ENCODE measurements at places on chromosomes 5 and 9.

GRCh38 chr5:144352732-144353317 is 182.2 kb downstream of the KCTD16 start:
- no peak for DNase-seq

- no peak for DNase-seq
Measured at GRCh38 chr5:91026466-91026865, 356.7 kb downstream of the ARRDC3 start.

DNA sequence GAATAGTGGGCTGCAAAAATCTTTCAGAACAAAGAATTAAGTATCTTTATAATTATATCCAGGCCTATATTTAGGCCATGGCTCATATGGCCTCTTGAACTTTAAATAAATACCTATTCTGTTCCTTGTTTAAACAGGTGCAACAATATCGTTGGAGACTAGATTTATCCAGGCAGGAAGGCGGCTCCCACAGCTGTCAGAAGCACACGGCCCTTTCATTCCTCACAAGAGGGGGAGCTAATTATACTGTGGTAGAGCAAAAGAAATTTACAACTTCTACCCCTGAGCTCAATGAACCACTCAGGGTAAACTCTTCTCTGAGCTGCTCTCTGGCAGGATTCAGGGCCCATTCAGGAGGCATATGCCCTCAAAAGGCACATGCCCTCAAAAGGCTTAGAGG is 31.3 kb downstream of the TMEM174 start:
- DNase-seq, result no peak

DNA sequence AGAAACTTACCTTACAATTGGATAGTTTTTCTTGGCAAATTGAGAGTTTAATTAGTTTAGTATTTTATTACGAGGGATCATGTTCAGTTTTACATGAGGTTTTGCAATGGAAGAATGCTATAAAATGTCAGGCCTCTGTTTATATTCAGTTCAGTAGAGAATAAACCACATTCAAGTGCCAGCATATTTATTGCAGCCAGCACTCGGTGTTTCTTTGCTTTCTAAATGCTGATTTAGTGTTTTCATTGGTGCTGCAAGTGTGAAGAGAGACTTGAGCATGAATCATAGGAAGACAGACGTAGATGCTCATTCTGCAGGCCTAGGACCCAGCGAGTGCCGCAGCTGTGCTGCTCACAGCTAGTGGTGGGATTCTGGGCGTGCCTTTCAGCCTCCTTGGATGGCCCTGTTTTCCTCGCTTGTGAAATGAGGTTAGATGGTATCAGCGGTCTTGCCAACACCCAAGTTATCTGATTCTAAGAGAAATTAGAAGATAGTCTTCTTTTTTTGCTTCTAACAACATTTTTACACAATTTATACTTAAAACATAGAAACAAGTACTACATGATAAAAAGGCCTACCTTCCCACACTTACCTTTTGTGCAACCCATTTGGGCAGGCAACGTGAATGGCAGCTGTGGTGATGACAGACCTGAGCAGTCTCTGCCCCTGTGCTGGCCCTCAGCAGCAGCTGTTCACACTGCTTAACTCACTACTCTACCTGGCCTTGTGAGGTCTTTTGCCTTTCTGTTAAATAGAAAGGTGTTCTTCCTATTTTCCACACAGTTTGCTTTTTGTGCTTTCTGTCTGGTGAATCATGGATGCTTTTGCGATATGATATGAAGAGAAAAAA is 26.8 kb upstream of the TNFAIP8 start:
- no peak for DNase-seq

DNA sequence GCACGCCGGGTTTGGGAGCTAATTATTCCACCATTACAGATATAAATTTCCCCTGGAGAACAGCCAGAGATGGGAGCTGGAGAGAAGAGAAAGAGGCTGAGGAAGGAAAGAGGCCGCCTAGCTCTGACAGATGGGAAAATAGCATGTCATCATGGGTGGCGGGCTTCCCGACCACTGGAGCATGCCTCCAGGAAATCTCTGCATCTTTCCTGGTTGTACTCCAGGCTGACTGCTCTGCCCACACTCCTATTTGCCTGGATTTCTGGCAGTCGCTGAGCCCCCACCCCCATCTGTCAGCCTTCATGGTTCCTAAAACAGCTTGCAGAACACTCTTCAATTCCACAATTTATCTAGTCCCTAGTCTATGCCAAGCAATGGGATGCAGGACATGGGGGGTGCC is 14.3 kb upstream of the GABRP start:
- no peak for DNase-seq
